ENCODE measurements at places on chromosomes 3 and 15.

GRCh38 chr3:134064081-134064480, 34.4 kb upstream of the SLCO2A1 start:
- no peak overlapping the region for H3K27ac ChIP-seq
- H3K4me3 ChIP-seq = no peak overlapping the region
- H3K4me1 ChIP-seq = no peaks in the 10 kb centered on the region
- no peaks in the 10 kb centered on the region for H3K36me3 ChIP-seq
- no peak for DNase-seq

DNA sequence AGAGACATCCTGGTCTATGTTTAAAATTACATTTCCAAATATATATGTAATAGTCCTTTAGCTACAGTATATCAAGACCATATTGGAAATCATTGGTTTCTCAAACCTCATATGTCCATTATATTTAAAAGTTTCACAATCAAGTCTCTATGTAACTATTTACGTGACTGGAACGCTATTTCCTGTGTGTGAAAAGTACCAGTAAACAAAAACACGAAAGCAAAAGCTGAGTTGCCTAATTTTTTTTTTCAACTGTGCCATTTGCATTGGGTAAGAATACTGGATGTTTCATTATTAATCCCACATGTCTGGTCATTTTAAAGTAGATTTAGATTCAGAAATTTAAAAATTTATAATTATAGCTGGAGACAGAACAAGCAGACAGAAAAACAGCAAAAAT, 381.4 kb downstream of the TBC1D5 start:
- no peaks in the 10 kb centered on the region for H3K4me1 ChIP-seq
- no peak overlapping the region for H3K4me3 ChIP-seq
- no peak for DNase-seq
- H3K27ac ChIP-seq = no peak overlapping the region
- H3K27me3 ChIP-seq = no peaks in the 10 kb centered on the region

- H3K36me3 ChIP-seq = peaks cover 29% of the 10 kb centered on the region
- H3K27ac ChIP-seq = no peak overlapping the region
- no peak for DNase-seq
- H3K4me3 ChIP-seq = no peak overlapping the region
Observed at GRCh38 chr3:185488465-185488864, 10.4 kb downstream of the TMEM41A start.

DNA sequence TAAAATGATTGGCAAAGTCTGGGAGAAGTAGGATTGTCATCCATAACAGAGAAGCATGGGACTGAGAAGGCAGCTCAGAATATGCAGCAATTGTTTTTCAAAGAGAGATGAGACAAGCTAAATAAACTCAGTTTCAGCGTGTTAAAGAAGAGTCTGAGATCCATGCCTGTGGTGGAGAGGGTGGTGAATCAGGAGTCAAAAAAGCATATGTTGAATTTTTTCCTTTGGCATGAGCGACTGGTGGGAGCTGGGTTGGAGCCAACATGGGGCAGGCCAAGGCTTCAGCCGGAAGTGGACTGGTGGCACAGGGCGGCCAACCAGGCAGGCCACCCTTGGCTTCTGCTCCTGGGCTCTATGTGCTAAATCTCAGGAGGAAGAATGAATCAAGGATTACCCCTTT, 102.0 kb downstream of the SST start:
- H3K27me3 ChIP-seq = peaks cover 49% of the 10 kb centered on the region
- H3K27ac ChIP-seq = no peak overlapping the region
- H3K4me1 ChIP-seq = no peaks in the 10 kb centered on the region
- no peak for DNase-seq
- no peak overlapping the region for H3K4me3 ChIP-seq

GRCh38 chr3:45781841-45782240, 14.5 kb downstream of the SLC6A20 start:
- no peaks in the 10 kb centered on the region for H3K36me3 ChIP-seq
- H3K27me3 ChIP-seq = peaks cover 10% of the 10 kb centered on the region
- DNase-seq = no peak
- no peak overlapping the region for H3K4me3 ChIP-seq

GRCh38 chr3:134453631-134454030, 32.2 kb downstream of the ANAPC13 start:
- H3K36me3 ChIP-seq = no peaks in the 10 kb centered on the region
- H3K4me3 ChIP-seq = no peak overlapping the region
- DNase-seq = no peak

- no peak for DNase-seq
- H3K4me1 ChIP-seq = no peaks in the 10 kb centered on the region
- no peak overlapping the region for H3K27ac ChIP-seq
Observed at GRCh38 chr3:178443634-178444033, 92.6 kb upstream of the KCNMB2 start.

DNA sequence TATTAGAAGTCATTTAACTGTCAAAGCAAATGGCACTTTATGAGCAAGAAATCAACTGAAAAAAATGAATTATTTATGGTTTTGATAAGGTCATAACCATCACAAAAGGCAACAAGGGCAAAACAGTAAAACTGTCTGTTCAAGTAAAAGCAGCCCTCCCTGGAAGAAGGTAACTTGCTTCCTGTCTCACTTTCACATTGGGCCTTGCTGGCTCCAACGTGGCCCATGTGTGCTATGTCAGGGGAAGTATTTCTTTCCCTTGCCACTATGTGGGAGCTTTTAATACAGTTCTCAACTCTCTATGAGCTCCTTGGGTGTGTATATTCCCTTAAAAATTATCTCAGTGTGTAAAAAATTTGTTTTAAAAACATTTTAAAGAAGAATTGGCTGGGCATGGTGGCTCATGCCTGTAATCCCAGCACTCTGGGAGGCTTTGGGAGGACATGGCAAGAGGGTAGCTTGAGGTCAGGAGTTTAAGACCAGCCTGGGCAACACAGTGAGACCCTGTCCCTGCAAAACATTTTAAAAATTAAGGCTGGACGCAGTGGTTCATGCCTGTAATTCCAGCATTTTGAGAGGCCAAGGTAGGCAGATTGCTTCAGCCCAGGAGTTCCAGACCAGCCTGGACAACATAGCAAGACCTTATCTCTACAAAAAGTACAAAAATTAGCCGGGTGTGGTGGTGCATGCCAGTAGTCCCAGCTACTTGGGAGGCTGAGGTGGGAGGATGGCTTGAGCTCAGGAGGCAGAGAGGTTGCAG, 45.2 kb upstream of the TJP1 start:
- no peaks in the 10 kb centered on the region for H3K4me1 ChIP-seq
- H3K36me3 ChIP-seq = no peaks in the 10 kb centered on the region
- no peak overlapping the region for H3K4me3 ChIP-seq
- no peak overlapping the region for H3K27ac ChIP-seq
- H3K27me3 ChIP-seq = no peaks in the 10 kb centered on the region

GRCh38 chr15:25543196-25543595, 104.4 kb upstream of the UBE3A start:
- H3K4me3 ChIP-seq = no peak overlapping the region
- no peak for DNase-seq
- peaks cover 2% of the 10 kb centered on the region for H3K36me3 ChIP-seq

- H3K4me3 ChIP-seq = no peak overlapping the region
- DNase-seq = no peak
- no peaks in the 10 kb centered on the region for H3K27me3 ChIP-seq
- no peaks in the 10 kb centered on the region for H3K36me3 ChIP-seq
- no peak overlapping the region for H3K27ac ChIP-seq
Observed at GRCh38 chr15:96237002-96237401, 93.5 kb upstream of the NR2F2 start.
